ENCODE measurements at places on chromosomes 5 and 9.

- no peak for DNase-seq
These were observed 255.8 kb downstream of the ARHGAP26 start for GRCh38 chr5:143025971-143026370.

DNA sequence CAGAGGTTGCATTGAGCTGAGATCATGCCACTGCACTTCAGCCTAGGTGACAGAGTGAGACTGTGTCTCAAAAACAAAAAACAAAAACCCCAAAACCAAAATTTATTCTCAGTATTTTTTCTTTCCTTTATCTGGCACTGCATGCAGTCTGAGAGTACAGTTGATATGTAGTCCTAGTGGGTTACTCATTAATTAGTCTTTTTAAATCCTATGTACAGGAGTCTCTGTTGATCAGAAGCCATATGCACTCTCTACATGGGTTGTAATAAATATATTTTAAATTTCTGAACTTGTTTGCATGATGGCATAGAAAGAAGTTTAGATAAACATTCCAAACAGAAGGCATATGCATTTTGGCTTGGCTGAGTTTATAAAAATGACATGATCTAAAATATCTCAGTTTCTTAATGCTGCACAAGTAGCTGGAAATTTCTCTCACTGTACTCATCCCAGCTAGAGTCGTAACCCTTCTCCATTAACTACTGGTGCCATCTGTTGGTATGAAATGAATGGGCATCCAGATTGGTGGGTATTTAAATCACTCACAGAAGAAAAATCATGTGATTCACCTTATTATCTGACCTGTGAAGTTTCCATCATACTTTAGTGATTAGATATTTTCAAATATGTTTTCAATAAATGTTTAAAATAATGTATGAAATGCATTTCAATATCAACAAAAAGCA is 284.8 kb downstream of the CTNND2 start:
- peak; percentile 1 for DNase-seq

DNA sequence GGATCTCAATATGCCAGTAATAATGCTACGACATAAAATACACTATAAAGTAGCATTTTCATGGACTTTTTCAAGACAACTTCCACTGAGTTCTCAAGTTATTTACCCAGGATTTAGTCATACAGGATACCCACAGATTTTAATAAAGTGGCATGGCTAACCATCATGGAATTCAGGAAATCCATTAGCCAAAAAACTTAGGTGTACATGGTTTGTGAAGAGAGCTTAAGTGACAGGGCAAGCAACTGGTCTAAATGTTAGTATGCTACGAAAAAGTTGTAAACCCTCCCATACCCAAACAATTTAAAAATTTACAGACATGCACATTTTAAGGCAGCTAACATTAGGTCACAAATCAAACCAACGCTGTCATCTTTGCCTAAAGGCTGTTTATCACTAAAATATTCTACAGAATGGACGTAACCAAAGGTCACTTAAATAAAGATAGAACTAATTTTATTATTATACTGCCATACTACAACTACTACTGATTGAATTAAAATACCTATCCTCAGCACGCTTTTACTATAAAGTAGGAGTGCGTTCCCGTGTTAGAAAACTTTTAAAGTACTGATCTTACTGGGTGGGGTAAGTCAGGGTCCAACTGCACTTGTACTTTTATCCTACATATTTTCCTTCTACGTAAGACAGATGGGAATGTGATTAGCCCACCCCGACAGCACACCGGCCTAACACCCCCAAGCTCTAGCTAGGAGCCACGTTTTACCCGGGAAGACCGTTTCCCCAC is 1.1 kb downstream of the UBTD2 start:
- no peak for DNase-seq

GRCh38 chr5:88677376-88677895 is 205.5 kb downstream of the MEF2C start:
- no peak for DNase-seq

GRCh38 chr5:1910861-1911772 is 28.4 kb upstream of the IRX4 start:
- no peak for DNase-seq

- DNase-seq: no peak
These were observed 123.4 kb upstream of the NFIL3 start for GRCh38 chr9:91547081-91547480.

DNA sequence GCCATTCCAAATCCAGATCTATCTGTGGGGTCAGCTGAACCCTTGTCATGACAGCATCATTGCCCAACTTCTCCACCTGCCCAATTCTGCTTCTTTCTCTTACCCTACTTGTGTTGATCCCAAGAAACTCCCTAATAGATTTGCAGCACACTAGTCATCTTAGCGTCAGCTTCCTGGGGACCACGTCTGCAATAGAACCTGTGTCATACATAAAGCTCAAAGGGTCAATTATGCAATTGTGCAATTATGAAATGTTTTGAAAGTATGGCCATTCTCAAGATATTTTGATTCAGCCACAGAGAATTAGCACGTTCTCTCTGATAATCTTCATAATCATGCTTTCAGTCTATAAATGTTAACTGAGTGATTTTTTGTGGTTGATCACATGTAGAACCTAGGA is 87.4 kb upstream of the PAPPA start:
- no peak for DNase-seq

GRCh38 chr5:99070822-99071221 is 142.0 kb upstream of the CHD1 start:
- no peak for DNase-seq

DNA sequence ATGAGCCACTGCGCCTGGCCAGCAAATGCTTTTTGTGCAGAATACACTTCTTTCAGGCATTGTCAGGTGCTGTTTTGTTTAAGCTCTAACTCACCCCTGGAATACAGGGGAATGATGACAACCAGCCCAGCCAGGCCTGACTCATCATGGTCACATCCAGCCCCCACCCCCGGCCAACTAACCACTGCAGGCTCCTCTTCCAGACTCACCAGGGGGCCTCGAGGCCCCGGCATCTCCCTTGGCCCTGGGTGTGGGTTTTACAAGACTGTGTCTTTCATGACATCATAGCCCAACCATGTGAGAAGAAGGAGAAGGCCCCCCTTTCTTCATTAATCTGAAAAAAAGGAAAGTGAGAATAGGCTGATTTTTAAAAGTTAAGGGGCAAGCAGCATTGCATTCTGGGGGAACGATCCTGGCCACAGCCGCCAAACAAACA is 35.5 kb downstream of the OLFML2A start:
- no peak for DNase-seq

DNA sequence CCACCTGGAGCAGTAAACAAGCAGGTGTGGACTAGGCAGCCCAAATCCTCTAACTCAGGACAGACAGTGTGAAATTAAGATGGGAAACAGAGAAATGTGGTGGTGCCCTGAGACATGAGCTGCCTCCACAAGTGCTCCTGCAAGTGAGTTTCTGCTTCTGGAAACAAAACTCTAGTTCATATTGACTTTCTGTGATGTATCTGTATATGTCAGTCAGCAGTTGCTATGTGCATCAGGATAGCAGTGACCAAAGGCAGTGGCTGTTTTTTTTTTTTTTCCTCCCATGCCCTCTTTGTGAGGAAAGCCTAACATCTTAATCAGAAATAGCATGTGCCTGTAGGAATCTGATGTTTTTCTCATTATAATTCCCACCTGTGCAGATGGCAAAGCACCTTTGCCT is 318.4 kb upstream of the SEMA6A start:
- no peak for DNase-seq

DNA sequence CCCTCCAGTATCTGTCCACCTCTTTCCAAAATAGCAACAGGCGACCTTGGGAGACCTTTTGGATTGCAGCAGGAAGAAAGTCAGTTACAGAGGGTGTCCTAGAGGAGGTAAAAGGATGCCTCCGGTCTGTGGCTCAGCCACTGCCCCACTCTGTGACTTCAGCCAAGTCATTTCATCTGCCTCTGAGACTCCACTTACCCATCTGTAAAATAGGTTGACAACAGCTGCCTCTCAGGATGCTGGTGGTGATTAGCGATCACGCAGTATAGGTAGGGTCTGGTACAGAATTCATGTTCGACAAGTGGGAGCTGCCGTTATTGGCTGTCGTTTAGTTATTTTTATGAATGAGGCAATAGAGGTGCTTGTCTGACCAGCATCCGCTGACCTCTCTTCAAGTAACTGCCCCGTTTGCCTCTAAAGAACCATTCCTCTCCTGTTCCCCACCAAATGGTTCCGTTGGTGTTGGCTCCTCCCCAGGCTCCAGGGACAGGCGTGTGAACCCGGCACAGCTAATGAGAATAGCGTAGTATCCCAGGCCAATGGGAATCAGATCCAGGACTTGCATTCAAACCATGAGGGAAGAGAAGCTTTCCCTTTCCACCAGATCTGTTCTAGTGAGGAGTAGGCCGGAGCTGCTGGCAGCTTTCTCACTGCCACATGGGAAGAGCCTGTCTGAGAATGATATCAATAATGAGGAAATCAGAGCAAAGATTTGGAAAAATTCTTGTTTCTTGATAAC is 64.1 kb downstream of the SMIM23 start:
- DNase-seq: no peak

- DNase-seq: no peak
These were observed 70.0 kb upstream of the PPP1R26 start for GRCh38 chr9:135409286-135410200.

- no peak for DNase-seq
These were observed 70.6 kb downstream of the DOCK2 start for GRCh38 chr5:169707686-169708085.

GRCh38 chr9:116686693-116687073 is 422 bp upstream of the TRIM32 start:
- DNase-seq: no peak

DNA sequence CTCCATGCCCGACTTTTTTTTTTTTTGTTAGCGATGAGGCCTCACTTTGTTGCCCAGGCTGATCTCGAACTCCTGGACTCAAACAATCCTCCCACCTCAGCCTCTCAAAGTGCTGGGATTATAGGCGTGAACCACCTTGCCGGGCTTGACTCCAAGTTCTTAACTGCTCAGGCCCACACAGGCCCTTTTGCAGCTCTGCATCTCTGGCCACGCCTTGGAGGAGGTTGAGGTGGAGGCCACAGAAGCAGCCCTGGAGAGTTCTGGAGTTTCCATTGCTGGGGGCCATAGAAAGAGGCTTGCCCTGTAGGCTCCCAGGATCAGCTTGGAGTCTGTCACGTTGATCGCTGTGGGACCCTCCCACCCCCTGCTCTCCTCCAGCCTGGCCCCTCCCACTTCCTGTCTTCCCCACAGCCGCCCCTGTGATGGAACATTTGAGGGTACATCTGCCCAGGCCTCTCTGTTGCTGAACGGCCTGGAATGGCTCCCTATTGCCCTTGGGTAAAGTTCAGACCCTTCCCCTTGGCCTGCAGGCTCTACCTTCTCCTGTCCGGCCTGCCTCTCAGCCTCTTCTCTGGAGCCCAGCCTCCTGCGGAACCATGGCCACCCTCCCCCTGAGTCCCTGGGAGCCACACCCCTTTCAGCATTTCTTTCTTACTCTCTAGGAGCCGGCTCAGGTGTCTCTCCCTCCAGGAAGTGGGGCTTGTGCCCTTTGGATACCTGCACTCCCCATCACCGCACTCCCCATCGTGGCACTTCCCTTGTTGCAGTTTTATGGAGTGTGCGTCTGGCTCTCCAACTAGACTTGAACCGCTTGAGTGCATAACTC is 30.4 kb upstream of the IER5L start:
- no peak for DNase-seq

GRCh38 chr9:114709636-114710035 is 27.6 kb upstream of the TEX48 start:
- DNase-seq: no peak

DNA sequence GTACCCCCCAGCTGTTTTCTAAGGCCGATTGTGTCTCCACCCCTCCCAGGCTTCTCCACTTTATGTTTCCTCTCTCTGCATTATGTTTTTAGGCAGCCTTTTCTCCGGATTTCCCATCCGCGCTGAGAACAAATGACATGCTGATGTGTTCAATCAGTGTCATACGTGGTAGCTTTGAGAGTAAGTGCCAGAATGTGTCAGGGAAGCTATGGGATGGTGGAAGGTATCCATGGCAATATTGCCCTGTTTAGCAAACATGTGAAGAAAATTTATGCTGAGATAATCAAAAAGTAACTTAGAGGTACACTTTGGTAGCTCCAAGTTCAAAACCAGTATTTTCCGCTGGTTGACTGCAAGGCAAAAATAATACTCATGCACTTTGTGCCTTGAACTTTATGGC is 36.6 kb upstream of the LECT2 start:
- DNase-seq: no peak

DNA sequence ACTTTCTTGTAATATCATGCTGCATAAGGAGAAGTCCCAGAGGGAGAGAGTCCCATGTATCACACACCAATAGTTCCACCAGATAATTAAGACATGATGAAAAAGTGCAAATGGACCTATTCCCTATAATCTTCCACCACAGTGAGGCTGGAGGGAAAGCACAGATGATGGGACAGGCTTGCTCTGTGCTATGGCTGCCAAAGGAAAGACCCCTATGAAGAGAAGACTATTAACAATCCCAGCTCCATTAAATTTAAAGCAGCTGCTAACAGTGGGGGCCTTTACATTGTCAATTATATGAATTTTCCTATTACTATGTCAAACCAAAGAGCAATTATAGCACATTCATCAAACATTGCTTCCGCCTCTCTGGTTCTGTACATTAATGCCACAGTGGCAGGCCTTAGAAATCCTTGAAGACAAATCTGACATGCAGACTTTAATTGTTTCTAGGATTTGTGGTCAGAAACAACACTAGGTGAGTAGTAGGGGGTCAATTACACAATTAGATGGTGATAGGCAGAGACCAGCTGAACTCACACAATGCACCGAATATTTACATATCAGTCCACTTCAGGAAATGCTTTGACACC is 551.3 kb downstream of the TLE1 start:
- DNase-seq: no peak

DNA sequence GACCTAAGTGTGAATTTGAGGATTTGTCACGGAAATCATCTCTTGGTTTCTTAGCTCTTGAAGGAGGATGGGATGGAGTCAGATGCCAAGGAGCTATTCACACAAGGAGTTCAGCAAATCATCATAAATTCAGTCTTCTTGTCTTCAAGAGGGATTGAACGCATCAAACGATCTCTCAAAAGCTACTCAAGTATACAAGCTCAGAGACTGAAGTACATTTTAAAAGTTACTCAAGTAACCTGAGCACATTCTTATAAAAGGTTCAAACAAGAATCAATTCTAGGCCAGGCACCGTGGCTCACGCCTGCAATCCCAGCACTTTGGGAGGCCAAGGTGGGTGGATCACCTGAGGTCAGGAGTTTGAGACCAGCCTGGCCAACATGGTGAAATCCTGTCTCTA is 21.1 kb upstream of the GOLPH3 start:
- DNase-seq: no peak

Data from NCI-H1048 (cell line).